ENCODE measurements at places on chromosomes 16 and 17. TPM values are rescaled to one million over a fixed set of nuclear protein-coding genes. Genes with fewer than 3 reads are reported as not detected.

GRCh38 chr16:71648921-71649320 lies 22.9 kb downstream of the MARVELD3 start:
- no peak for DNase-seq

The TBC1D3H gene
- total RNA-seq, result not detected

DNA sequence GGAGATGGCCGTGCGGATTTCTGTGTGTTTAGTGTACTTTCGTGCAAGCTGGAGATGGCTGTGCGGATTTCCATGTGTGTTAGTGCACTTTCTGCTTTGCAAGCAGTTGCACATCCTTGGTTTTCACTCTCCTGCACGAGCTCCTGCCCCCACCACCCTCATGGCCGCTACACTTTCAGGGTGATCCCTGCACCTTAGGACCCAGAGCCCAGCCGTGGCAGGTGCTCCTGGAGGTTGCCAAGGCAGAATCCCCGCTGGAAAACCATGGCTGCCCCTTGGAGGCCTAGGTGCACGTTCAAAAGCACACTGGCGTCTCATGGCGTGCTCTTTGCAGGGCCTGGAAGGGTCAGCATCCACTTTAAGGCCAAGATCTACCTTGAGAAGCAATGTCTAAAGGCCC lies 311.0 kb upstream of the TNRC6C start:
- DNase-seq, result no peak

GRCh38 chr17:36182176-36183000 lies 6.0 kb upstream of the TBC1D3B start:
- DNase-seq, result no peak
